ENCODE measurements at places on chromosomes 1 and 21.

GRCh38 chr1:107794571-107794970 lies 170.4 kb downstream of the VAV3 start:
- no peaks in the 10 kb centered on the region for H3K36me3 ChIP-seq
- H3K27me3 ChIP-seq: peaks cover 2% of the 10 kb centered on the region
- H3K4me1 ChIP-seq: no peaks in the 10 kb centered on the region
- no peak overlapping the region for H3K27ac ChIP-seq

DNA sequence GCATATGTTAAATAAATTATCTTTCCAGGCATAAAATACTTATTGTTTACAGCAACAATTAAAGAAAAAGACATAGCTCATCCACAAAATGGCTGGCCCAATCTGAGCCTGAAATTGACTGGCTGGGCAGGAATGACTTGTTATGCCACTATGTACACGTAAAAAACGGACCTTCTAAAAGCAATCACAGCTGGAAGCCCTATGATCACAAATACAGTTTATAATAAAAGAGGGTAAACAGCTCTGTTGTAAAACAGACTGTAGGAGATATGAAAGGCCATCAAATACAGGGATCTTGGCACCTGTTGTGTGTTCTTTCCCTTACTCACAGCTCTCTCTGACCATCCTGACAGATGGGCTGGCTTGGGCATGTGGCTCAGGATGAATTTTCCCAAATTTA lies 70.5 kb upstream of the DMRTA2 start:
- H3K4me1 ChIP-seq: no peaks in the 10 kb centered on the region
- no peak overlapping the region for H3K4me3 ChIP-seq
- no peak overlapping the region for H3K27ac ChIP-seq
- no peak for DNase-seq

DNA sequence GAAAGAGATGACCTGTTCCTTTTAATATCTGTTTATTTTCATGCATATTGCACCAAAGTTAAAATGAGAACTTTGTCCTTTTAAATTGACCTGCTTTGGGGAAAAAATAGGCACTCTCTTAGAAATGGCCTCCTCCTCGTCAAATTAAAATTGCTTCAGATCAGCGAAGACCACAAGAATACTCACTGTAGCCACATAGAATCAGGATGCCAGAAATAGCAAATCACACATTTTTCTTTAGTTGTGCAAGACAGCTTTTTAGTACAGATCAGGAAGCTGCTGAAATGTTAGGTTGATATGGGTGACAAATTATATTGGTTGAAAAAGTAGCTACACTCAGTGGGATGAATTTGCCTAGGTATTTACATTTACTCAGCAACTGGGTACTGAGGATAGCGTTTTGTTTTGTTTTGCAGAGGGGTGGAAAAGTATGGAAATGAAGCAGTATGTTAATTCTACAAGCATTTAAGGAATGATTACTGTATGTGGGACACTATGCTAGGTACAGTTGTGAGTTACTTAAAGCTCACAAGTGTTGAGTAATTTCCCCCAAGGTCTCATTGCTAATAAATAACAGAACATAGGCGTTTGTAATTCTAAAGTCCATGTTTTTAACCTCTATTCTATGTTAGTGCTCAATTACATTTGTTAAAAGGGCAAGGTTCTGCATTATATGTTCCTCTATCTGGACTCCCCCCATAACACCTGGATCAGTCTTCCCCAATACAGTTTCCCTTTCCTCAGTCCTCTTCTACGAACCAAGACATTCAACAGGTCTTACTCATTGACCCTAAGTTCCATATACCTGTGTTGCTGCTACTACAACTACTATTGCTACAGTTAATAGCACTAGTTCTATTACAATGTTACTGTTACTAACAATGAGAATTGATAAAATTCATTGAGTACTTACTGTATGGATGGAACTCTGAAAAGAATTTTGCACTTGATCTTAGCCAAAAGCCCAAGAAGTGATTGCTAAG lies 99.4 kb upstream of the S1PR1 start:
- no peak overlapping the region for H3K27ac ChIP-seq
- H3K27me3 ChIP-seq: no peaks in the 10 kb centered on the region
- peaks cover 34% of the 10 kb centered on the region for H3K4me1 ChIP-seq
- H3K4me3 ChIP-seq: no peak overlapping the region

GRCh38 chr1:192485692-192486436 lies 89.7 kb upstream of the RGS1 start:
- H3K27me3 ChIP-seq: no peaks in the 10 kb centered on the region
- H3K4me1 ChIP-seq: peaks cover 4% of the 10 kb centered on the region
- peak; percentile 98 for DNase-seq
- no peaks in the 10 kb centered on the region for H3K36me3 ChIP-seq
- H3K27ac ChIP-seq: no peak overlapping the region

DNA sequence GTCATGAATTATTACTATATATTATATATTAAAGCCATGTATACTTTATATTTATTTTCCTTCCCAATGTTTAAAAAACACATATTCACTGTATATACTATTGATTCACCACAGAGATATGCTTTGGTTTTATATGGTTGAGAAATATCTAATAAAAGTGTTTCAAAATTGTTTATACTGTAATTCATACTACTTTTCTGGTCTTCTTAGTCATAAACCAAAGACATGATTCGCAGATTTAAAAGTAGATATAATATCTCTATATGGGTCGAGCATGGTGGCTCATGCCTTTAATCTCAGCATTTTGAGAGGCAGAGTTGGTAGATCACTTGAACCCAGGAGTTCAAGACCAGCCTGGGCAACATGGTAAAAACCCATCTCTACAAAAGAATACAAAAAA lies 738.4 kb downstream of the USP25 start:
- H3K27me3 ChIP-seq: no peaks in the 10 kb centered on the region
- no peak overlapping the region for H3K27ac ChIP-seq
- H3K4me1 ChIP-seq: peaks cover 13% of the 10 kb centered on the region
- no peak for DNase-seq
- no peak overlapping the region for H3K4me3 ChIP-seq
- H3K36me3 ChIP-seq: no peaks in the 10 kb centered on the region

DNA sequence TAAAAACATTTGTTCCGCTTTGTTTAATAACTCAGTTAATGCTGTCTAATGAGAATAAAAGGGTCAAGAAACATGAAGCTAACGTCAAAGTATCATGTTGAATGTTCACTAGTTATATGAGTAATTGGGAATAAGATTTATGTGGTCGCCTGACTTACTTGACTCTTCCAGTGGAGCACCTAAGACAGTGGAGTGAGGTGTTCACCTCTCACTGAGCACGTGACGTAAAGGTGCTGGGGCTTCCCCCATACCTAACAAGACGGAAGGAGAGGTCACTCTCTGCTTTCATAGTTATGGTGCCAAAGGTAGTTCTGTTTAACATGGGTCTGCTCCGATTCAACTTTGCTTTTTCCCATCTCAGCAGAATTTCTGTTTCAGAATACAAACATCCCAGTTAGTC lies 686 bp downstream of the KMO start:
- peaks cover 8% of the 10 kb centered on the region for H3K4me1 ChIP-seq
- H3K27me3 ChIP-seq: peaks cover 51% of the 10 kb centered on the region
- no peak overlapping the region for H3K4me3 ChIP-seq
- no peak for DNase-seq
- H3K36me3 ChIP-seq: no peaks in the 10 kb centered on the region
- no peak overlapping the region for H3K27ac ChIP-seq

GRCh38 chr1:1869469-1869868 lies 21.4 kb downstream of the GNB1 start:
- no peak for DNase-seq
- H3K4me1 ChIP-seq: peaks cover 3% of the 10 kb centered on the region
- H3K27me3 ChIP-seq: no peaks in the 10 kb centered on the region
- H3K27ac ChIP-seq: no peak overlapping the region
- H3K36me3 ChIP-seq: no peaks in the 10 kb centered on the region
- no peak overlapping the region for H3K4me3 ChIP-seq

DNA sequence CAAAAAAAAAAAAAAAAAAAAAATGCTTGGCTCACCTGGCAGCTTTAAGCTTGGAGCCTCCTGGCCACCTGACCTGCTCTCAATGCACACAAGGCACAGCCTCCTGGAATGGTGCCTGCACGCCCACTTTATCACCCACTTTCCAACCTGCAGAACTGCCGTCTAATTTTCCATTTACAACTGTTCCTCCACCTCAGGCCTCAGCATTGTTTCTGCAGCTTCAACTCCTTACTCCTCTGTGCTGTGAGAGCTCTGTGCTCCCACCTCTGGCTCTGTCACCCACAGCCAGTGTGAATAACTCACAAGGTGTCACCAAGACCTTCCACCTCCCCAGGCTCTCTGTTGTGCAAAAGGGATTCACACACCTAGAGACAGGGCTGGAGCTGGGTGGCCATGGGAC lies 38.7 kb upstream of the GPR157 start:
- no peaks in the 10 kb centered on the region for H3K27me3 ChIP-seq
- DNase-seq: no peak
- H3K36me3 ChIP-seq: peaks cover 10% of the 10 kb centered on the region
- H3K27ac ChIP-seq: no peak overlapping the region

DNA sequence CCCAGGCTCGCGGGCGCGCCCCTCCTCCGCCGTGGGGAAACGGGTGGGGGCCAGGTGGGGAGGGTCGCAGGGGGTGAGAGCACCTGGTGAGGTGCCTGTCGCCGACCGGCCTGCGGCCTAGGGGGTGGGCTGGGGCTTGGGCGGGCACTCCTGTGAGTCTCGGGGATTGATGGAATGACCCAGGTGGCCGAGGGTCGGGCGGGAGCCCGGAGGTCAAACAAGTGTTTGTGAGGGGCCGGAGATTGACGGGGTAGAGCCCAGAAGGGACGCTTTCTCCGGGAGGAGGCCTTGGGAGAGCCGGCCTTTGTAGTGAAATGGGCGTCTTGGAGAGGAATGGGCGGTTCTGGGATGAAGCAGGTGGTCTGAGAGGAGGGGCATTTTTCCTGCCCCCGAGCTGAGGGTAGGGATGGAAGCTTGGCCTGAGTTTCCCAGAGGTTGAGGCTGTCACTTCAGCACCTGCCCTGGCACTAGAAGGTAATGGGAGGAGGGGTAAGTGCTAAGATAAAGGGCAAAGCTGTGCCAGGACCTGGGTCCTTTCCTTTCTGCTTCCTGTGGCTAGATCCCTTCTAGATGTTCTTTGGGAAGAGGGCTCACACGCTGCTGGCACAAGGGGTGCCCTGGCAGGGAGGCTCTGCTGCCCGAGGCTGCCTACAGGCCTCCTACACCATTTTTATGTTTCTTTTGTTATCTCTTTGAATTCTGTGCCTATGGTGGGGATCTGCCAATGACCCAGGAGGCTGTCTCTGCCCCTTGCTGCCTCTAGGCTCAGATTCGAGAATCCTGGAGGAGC lies 56.1 kb downstream of the NDUFS5 start:
- H3K4me3 ChIP-seq: peak overlapping the region; percentile 12
- H3K36me3 ChIP-seq: no peaks in the 10 kb centered on the region
- no peak overlapping the region for H3K27ac ChIP-seq
- DNase-seq: no peak
- peaks cover 13% of the 10 kb centered on the region for H3K27me3 ChIP-seq

DNA sequence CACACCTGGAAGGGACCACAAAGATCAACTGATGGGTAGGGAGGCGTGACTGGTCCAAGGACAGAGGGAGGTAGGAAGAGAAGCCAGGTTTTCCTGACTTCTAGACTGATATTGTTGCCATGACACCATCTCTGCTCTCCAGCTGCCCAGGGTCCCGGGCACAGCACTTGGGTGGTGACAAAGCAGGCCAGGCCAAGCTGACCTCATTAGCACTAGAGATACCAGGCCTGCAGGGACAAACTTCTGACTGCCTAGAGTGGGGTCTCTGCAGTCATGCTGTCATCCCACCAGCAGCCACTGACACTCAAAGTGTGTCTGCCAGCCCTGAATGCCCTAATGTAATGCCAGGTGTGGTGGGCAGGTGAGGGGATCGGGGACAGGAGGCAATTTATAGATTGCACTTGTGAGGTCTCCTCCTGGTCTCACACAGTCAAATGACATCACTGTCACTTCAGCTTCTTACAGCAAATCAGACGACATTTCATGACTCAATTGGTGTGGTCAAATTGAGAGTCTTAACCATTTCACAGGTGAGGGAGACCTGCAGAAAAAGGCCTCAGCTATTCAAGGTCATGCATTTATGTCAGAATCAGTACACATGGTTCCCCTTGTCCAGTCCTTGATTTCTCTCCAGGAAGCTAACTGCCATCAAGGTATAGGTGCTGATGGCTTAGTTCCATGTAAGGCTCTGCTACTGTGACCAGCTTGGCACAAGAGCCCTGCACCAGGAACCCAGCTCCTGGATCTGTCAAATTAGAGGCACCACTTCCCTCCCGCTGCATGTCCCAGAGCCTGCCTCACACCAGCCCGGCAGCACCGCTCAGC lies 2.7 kb downstream of the SLC9A1 start:
- H3K27ac ChIP-seq: peak overlapping the region; percentile 43
- no peaks in the 10 kb centered on the region for H3K36me3 ChIP-seq
- no peaks in the 10 kb centered on the region for H3K27me3 ChIP-seq
- DNase-seq: no peak
- H3K4me3 ChIP-seq: peak overlapping the region; percentile 45

- no peaks in the 10 kb centered on the region for H3K27me3 ChIP-seq
- H3K36me3 ChIP-seq: no peaks in the 10 kb centered on the region
- H3K4me3 ChIP-seq: no peak overlapping the region
- no peak for DNase-seq
These were observed 69.0 kb downstream of the LEPR start for GRCh38 chr1:65489481-65489880.

- peak overlapping the region; percentile 32 for H3K27ac ChIP-seq
- DNase-seq: peak; percentile 75
- H3K4me3 ChIP-seq: no peak overlapping the region
- no peaks in the 10 kb centered on the region for H3K27me3 ChIP-seq
These were observed 56.4 kb downstream of the DIP2A start for GRCh38 chr21:46515109-46515508.

GRCh38 chr1:84708031-84708430 lies 17.8 kb upstream of the SSX2IP start:
- DNase-seq: no peak
- no peak overlapping the region for H3K27ac ChIP-seq
- H3K4me1 ChIP-seq: no peaks in the 10 kb centered on the region
- H3K36me3 ChIP-seq: no peaks in the 10 kb centered on the region

- H3K27me3 ChIP-seq: no peaks in the 10 kb centered on the region
- H3K27ac ChIP-seq: no peak overlapping the region
- no peak overlapping the region for H3K4me3 ChIP-seq
- H3K4me1 ChIP-seq: peaks cover 14% of the 10 kb centered on the region
These were observed 6.7 kb upstream of the SLC9A1 start for GRCh38 chr1:27161594-27161993.

- no peak for DNase-seq
- H3K36me3 ChIP-seq: no peaks in the 10 kb centered on the region
- no peaks in the 10 kb centered on the region for H3K27me3 ChIP-seq
- H3K4me3 ChIP-seq: no peak overlapping the region
- no peaks in the 10 kb centered on the region for H3K4me1 ChIP-seq
- no peak overlapping the region for H3K27ac ChIP-seq
These were observed 615.8 kb upstream of the RGS18 start for GRCh38 chr1:191542444-191542843.

Data from endothelial cell of umbilical vein (primary cell).